ENCODE measurements at places on chromosomes 6 and 20.

GRCh38 chr6:104252276-104252675 lies 607.4 kb downstream of the HACE1 start:
- DNase-seq = no peak

- DNase-seq = no peak
Observed at GRCh38 chr20:13771853-13772453, 12.8 kb downstream of the ESF1 start.

DNA sequence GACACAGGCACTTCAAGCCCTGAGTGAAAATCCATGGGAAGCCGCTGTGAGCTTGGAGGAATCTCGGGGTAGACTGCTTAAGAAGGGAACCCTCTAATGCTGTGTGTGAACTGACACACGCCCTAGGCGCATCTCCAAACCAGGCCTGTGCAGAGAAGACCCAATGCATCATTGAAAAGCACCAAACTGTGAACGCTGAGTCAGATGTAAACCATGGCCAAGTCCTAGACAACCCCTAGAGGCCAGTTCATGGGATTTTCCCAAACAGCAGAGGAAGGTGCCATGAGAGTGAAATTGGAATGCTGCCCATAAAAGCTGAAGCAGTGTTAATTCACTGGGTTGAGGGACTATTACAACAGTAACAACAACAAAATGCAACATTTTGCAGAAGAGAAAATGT lies 296.5 kb downstream of the SMOC2 start:
- DNase-seq = no peak

DNA sequence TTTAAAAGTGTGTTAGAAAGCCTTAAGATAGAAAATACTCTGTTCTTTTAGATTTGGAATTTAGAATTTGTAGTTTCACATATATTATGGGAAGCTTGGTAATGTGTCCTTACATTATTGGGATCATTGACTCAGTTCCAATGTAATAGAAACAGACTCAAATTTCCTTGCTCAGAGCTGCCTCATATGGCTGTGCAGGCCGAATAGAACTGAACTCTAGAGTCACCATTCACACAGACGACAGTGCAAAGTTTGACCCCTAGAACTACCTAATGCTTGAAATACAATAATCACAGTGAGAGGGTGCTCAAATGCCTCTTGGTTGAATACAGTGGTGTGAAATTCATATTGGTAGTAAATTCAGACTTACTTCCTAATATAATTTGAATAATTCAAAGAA lies 482.7 kb upstream of the CITED2 start:
- no peak for DNase-seq

DNA sequence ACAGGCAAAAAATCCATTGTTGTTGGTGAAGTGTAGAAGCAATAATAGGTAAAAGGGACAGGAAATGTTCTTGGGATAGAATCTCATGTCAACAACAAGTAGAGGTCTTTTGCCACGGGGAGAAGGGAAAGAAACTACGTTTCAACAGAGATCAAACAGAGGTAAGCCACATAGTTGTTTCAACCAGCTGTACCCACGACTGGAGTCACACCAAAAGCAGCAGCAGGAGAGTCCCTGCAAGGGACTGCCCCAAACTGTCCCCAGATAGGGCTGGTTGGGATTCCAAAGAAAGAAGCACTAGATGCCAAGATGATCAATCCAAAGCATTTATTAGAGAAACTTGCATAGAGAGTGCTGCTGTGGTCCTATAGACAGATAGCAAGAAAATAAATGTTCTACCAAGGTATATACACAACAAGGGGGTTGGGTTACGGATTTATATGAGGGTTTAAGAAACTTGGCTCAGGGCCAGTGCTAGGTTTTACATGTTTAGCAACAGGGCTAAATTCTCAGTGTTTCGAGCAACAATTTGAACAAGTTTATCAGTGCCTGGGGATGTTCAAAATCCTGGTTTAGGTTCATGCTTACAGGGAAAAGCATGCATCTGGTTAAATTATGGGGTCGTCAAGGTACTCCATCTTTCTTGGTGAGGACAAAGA lies 466.5 kb downstream of the MMUT start:
- DNase-seq = no peak
